ENCODE measurements at places on chromosomes 7 and 10. TPM values are rescaled to one million over a fixed set of nuclear protein-coding genes. Genes with fewer than 3 reads are reported as not detected.

PAPSS2 gene
- not detected for total RNA-seq

SDK1 gene
- 0.03 TPM for total RNA-seq

OPN4 gene
- not detected for total RNA-seq

GRCh38 chr7:23473844-23474093, 3.5 kb upstream of the IGF2BP3 start:
- no peak for DNase-seq

GRCh38 chr10:122485670-122486069, 24.3 kb downstream of the HTRA1 start:
- DNase-seq, result no peak

DNA sequence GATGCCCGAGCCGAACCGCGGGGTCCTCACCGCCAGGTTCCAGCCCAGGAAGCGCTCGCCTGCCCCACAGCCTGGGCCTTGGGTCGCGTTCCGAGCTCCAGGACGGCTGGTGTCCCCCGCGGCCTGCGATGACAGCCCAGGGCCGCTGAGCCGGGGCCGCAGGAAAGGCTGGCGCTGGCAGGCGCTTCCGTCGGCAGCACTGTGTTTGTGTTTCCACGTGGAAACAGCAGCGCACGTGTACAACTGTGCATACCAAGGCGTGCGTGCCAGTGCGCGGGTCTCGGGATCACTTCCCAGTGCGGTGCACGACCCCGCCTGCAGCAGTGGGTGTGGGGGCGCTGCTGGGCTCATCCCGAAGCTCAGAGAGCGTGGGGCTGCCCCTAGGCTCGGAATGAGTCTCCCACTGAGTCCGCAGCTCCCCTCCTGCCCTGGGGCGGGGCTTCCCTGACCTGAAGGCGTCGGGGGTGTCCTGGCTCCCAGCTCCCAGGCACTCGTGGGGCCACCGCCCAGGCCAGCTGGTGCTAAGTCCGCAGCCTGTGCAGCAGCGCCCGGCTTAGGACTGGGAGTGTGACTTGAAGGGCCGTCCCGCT, 17.2 kb downstream of the AP5Z1 start:
- DNase-seq, result no peak

- no peak for DNase-seq
Observed at GRCh38 chr7:7962851-7963250, 5.7 kb upstream of the GLCCI1 start.

DNA sequence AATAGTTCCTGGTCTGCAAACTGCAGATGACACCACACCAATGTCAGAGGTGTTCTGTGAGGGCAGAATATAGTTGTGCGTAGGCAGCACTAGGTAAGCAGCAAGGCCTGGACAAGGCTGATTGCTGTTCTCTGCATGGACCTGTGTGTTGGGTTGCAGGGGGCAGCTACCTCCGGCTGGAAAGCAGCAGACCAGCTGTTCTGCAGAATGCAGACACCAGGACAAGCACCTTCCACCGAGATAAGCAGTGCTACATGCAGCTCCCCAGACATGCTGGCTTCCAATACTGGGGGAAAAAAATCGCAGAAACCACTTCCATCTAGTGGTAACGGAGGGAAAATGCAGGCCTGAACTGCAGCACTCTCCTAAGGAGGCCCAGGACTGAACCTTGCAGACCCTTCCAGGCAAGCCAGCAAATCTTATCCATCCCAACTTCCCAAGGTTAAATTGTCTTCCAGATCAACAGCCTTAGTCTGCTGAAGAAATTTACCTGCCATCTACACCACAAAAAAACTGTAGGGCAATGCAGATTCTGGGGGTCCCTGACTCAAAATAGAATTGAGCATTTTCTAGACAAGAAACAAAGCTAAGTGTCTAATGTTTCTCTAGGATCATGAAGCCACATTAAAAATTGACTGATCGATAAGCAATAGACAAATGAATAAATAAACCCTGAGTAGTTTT, 50.5 kb upstream of the COBL start:
- DNase-seq, result no peak

- no peak for DNase-seq
Observed at GRCh38 chr7:20340839-20341238, 10.1 kb downstream of the ITGB8 start.

Measured in activated CD4-positive, alpha-beta memory T cell treated with anti-CD3 and anti-CD28 coated beads, Interleukin-2, amount 10 ng/mL, durations not matched to agents 7 days and 5 days (primary cell).